ENCODE measurements at places on chromosomes 12 and 14. TPM values are rescaled to one million over a fixed set of nuclear protein-coding genes. Genes with fewer than 3 reads are reported as not detected.

DNA sequence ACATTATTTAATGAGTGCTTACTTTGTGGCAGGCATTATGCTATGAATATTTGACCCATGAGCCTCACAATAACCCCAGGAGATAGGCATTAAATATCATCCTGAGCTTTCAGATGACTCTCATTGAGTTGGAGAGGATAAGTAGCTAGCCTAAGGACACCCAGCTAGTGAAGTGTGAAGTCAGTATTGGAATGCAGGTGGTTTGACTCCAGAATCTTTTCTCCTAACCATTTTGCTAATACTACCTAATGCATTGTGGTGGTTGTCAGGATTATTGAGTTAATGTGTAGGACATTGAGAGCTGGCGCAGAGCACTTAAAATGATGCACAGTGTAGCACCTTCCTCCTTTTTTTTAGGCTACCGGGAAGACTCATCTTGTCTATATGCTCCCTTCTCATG is 3.8 kb upstream of the CDKL1 start:
- no peak for DNase-seq
- H3K4me3 ChIP-seq, result no peak overlapping the region
- H3K27ac ChIP-seq, result peak overlapping the region; percentile 22
- peaks cover 38% of the 10 kb centered on the region for H3K4me1 ChIP-seq
- H3K27me3 ChIP-seq, result peaks cover 28% of the 10 kb centered on the region

DNA sequence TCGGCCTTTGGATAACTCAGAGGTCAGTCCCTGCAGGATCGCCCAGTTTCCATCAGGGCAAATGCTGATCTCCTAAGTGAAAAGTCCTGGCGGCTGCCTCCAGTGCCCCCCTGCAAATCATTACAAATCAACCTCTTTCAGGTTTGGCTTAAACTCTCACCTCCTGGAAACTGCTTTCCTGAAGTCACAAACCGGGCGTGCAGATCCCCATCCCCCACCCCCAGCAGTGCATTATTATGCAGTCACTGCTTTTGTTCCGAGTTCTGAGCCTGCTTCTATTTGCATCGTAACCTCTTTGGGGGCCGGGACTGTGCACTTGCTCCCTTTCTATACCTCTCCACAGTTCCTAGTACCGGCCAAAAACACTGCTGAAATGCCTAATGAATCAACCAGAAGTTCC is at the start of gene USP44:
Gene USP44, minus strand, starts transcription at position 172 of the 400 bp plus-strand sequence. CDS start 17,220 bp downstream, outside the sequence.
- H3K27ac ChIP-seq, result peak within 1 kb of the TSS; percentile 99
- peaks cover 52% of the 10 kb centered on the region for H3K4me1 ChIP-seq
- H3K27me3 ChIP-seq, result no peaks in the 10 kb centered on the region
- H3K36me3 ChIP-seq, result peaks cover 10% of the 10 kb centered on the region
- peak within 1 kb of the TSS; percentile 91 for H3K4me3 ChIP-seq

- peaks cover 26% of the 10 kb centered on the region for H3K4me1 ChIP-seq
- H3K36me3 ChIP-seq, result peaks cover 2% of the 10 kb centered on the region
- H3K4me3 ChIP-seq, result no peak overlapping the region
- H3K27ac ChIP-seq, result no peak overlapping the region
These were observed 117.8 kb downstream of the PHLDA1 start for GRCh38 chr12:75913502-75914351.

DNA sequence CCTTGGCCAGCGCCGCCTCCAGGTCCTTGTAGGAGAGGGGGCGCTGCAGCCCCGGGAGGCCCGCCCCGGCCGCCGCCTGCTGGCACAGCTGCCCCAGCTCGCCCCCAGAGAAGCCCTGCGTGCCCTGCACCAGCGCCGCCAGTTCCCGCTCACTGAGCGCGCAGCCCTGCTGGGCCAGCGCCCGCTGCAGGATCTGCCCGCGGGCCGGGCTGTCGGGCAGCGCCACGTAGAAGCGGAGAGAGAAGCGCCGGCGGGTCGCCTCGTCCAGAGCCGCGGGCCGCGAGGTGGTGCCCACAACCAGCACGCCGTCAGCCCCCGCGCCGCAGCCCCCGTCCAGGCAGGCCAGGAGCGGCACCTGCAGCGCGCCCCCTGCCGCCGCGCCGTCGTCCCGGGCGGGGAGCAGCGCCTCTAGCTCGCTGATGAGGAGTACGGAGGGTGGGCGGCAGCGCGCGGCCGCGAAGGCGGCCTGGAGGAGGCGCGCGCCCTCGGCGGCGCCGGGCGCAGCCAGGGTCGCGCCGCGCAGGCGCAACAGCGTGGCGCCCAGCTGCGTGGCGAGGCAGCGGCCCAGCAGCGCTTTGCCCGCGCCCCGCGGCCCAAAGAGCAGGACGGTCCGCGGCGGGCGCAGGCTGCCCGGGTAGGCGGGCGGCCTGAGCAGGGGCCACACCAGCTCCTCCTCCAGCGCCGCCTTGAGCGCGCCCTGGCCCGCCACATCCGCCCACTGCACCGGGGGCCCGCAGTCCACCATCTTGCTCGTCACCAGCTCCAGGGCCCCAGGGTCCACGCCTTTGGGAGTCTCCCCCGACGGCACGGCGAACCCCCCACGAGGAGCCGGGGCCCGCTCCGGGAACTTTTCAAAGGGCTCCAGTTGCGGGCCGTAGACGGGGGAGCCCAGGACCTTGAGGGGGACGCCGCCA is 27.7 kb downstream of the FIGNL2 start:
- peak overlapping the region; percentile 58 for H3K4me3 ChIP-seq
- no peaks in the 10 kb centered on the region for H3K36me3 ChIP-seq
- DNase-seq, result peak; percentile 84

DNA sequence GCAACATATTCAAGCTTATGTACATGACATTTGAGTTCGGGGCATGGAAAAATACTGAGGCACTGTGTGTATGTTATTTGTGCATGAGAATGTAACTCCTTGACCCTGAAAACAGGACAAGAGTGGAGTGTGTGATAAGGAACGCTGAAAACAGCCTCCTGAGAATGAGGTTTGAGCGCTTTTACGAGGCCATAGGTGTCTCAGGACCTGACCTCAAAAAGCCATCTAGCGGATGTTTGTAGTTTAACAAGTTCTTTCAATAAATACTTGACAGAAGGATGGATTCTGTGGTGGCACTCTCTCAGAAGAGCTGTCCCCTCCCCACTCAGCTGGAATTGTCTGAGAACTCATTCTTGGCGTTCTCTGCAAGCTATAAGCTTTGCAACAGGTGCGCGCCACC is 350.5 kb upstream of the TMTC1 start:
- H3K4me1 ChIP-seq, result no peaks in the 10 kb centered on the region
- H3K27ac ChIP-seq, result no peak overlapping the region
- no peak overlapping the region for H3K4me3 ChIP-seq
- no peaks in the 10 kb centered on the region for H3K36me3 ChIP-seq

DNA sequence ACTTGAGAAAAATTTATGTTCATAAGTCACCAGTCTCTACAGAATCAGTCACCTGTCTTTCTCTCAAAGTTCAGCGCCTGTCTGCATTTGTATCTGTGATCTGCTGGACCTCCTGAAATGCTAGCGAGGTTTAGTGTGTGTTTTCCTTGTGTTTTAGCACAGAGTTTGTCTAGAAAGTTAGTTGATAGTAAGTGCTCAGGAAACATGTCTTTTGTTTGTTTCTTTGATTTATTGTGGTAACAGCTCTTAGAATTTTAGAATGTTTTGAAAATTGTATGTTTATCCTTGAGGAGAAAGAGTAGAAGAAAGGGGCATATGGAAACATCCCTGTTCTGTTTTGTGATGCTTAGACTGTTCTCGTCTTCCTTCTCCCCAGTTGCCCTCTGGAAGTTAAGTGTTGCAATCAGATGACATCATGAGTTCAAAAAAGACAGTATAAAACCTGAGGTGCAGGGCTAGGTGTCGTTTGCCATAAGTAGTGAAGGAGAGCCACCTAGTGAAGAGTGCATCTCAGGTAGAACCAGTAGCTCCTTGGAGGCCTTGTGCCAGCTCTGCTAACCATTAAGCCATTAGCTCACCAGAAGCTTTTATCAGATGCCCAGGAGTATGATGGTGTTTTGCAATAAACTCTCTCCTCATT is 44.8 kb downstream of the FBXW8 start:
- H3K4me3 ChIP-seq, result no peak overlapping the region
- no peaks in the 10 kb centered on the region for H3K27me3 ChIP-seq
- DNase-seq, result no peak
- H3K4me1 ChIP-seq, result peaks cover 3% of the 10 kb centered on the region
- 0 out of 2 replicates have a peak overlapping the region, but pooled peaks have one; percentile 88 for H3K27ac ChIP-seq
- H3K36me3 ChIP-seq, result no peaks in the 10 kb centered on the region

PPP1R1A gene
- total RNA-seq, result 13.1 TPM

CD163 gene
- 0.77 TPM for total RNA-seq

EDDM3A gene
- total RNA-seq, result 0.20 TPM

SYT1 gene
- 34.7 TPM for total RNA-seq

LBHD2 gene
- total RNA-seq, result not detected
